Uterine smooth muscle cell (primary cell): ENCODE measurements at places on chromosomes 2 and 18. TPM values are rescaled to one million over a fixed set of nuclear protein-coding genes. Genes with fewer than 3 reads are reported as not detected.

The MAT2A gene
- 163 and 201 TPM in 2 replicates for total RNA-seq

The AGPS gene
- 32.3 and 44.1 TPM in 2 replicates for total RNA-seq

The TMEM247 gene
- total RNA-seq: not detected in 2 replicates

The EN1 gene
- total RNA-seq: under 0.01 TPM in 1 of 2 replicates, not detected in the other

The TRIM43 gene
- total RNA-seq: not detected in 2 replicates

The FTCDNL1 gene
- 1.3 and 4.1 TPM in 2 replicates for total RNA-seq

The DSC2 gene
- total RNA-seq: under 0.01 TPM in 1 of 2 replicates, not detected in the other

The WDFY1 gene
- 102 and 111 TPM in 2 replicates for total RNA-seq

The MFF gene
- total RNA-seq: 65.3 and 75.4 TPM in 2 replicates

The CXCR2 gene
- not detected in 2 replicates for total RNA-seq

The RPS27A gene
- total RNA-seq: 683 and 741 TPM in 2 replicates

The DSG4 gene
- not detected in 2 replicates for total RNA-seq

The PLEKHH2 gene
- 11.7 and 20.6 TPM in 2 replicates for total RNA-seq

The SLC19A3 gene
- under 0.01 TPM in 2 replicates for total RNA-seq

The MYOM1 gene
- 0.22 and 0.62 TPM in 2 replicates for total RNA-seq

The CXCR4 gene
- 0.11 and 0.25 TPM in 2 replicates for total RNA-seq

The PKDCC gene
- total RNA-seq: 55.4 and 56.6 TPM in 2 replicates

The IL1B gene
- total RNA-seq: 0.77 and 1.7 TPM in 2 replicates
